ENCODE measurements at places on chromosomes 3 and 15. TPM values are rescaled to one million over a fixed set of nuclear protein-coding genes. Genes with fewer than 3 reads are reported as not detected.

- DNase-seq, result no peak
Observed at GRCh38 chr3:8380904-8381704, 120.5 kb upstream of the LMCD1 start.

- no peak for DNase-seq
Observed at GRCh38 chr3:188060264-188060835, 93.6 kb upstream of the LPP start.

DNA sequence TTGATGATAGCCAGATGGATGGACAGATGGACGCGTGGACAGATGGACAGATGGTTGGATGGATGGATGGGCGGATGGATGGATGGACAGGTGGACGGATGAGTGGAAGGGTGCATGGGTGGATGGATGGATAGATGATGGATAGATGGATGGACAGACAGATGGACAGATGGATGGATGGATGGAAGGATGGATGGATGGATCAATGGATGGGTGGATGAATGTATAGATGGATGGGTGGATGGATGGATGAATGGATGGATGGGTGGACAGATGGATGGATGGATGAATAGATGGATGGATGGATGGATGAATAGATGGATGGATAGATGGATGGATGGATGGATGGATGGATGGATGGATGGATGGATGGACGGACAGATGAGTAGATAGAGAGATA lies 40.9 kb downstream of the GABRB3 start:
- no peak for DNase-seq

GRCh38 chr3:32018757-32019564 lies 37.4 kb downstream of the ZNF860 start:
- DNase-seq, result peak; percentile 38

- DNase-seq, result peak; percentile 82
Observed at GRCh38 chr15:41603941-41604911, 45.2 kb downstream of the TYRO3 start.

GRCh38 chr3:149315694-149316093 lies 17.7 kb downstream of the TM4SF18 start:
- no peak for DNase-seq

GRCh38 chr15:27241943-27242342 lies 271.0 kb downstream of the GABRG3 start:
- no peak for DNase-seq

- DNase-seq, result no peak
Observed at GRCh38 chr3:44019736-44020135, 221.9 kb upstream of the TOPAZ1 start.

GRCh38 chr15:49236869-49237268 lies 66.8 kb downstream of the GALK2 start:
- DNase-seq, result no peak

DNA sequence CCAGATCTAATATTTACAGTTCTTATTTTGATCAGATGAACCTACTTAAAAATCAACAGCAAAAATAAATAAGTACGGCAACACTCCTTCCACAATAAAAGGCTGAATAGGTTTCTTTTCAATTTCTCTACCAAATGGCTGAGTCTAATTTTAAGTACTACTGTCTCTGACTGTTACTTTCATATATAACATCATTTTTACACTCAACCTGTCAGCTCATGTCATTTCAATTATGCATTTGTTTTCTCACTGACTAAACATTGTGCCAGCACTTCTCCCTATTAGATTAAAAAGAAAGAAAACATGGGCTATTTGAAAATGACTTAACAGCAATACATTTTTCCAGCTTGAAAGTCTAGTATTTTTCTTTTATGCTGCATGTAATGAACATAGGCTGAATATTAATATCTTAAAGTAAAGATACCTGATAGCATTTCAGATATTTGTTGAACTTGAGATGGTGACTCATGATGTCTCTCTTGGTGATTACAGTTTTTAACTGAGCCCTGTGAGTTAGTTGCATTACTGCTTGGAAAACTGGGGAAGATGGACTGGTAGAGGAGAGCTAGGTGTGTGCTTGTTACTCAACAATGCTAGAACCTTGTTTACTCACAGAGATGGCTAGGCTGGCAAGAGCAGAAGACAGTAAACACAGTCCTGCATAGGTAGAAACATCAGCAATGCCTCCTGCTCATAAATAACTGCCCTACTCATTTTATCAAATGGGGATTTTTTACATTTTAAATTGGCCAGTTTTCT lies 73.9 kb downstream of the PEX5L start:
- no peak for DNase-seq

- DNase-seq, result no peak
Observed at GRCh38 chr3:151387842-151388241, 3.3 kb upstream of the P2RY12 start.

DNA sequence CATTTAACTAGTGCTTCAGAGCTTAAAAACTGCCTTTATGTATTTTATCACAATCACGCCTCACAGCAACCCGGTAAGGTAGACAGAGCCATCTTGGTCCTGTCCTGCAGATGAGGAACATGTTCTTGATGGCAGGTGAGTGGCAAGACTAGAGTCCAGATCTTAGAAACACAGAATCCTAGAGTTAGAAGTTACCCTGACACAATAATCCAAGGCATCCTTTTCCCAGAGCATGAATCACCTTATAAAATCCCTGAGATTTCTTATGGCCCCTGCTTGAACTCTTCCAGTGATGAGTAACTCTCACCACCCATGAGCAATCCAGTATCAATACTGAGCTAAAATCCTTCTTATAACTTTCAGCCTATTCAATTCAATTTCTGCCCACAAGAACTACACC lies 16.9 kb downstream of the POPDC2 start:
- DNase-seq, result no peak

EPHB1 gene
- polyA plus RNA-seq, result not detected

FGF12 gene
- polyA plus RNA-seq, result 2.8 TPM

AADACL2 gene
- not detected for polyA plus RNA-seq

LTF gene
- not detected for polyA plus RNA-seq

IL5RA gene
- not detected for polyA plus RNA-seq

PRKCD gene
- not detected for polyA plus RNA-seq

PLCD1 gene
- polyA plus RNA-seq, result not detected

NXPE3 gene
- 18.7 TPM for polyA plus RNA-seq

ARHGEF26 gene
- polyA plus RNA-seq, result 19.4 TPM

IL20RB gene
- 0.70 TPM for polyA plus RNA-seq

All from muscle of arm (tissue), 14 donors.